M059J (cell line): ENCODE measurements at places on chromosomes 6 and 20. TPM values are rescaled to one million over a fixed set of nuclear protein-coding genes. Genes with fewer than 3 reads are reported as not detected.
A peak's percentile ranks its signal among the peaks of the same experiment; 100 is the strongest.

The C20orf141 gene
- total RNA-seq, result not detected in 2 replicates

- DNase-seq, result no peak
Measured at GRCh38 chr6:22809370-22809769, 240.0 kb downstream of the HDGFL1 start.

DNA sequence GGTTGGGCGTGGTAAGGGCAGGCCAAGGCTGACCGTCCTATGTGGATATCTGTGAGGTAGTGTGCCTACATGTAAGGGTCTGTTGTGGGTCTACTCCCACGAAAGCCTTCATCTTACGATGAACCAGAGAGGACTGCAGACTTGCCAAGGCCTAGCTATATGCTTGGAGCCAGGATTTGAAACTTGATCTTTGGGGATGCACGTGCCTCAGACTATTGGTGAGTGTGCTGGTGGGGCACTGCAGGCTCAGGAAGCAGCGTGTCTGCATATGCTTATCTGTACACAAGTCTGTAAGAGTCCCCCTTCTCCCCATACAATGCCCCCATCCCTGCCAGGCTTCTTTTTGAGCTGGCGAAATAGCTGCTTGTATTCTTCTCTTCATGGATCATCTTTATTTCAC lies 17.9 kb downstream of the PLCG1 start:
- DNase-seq, result no peak

DNA sequence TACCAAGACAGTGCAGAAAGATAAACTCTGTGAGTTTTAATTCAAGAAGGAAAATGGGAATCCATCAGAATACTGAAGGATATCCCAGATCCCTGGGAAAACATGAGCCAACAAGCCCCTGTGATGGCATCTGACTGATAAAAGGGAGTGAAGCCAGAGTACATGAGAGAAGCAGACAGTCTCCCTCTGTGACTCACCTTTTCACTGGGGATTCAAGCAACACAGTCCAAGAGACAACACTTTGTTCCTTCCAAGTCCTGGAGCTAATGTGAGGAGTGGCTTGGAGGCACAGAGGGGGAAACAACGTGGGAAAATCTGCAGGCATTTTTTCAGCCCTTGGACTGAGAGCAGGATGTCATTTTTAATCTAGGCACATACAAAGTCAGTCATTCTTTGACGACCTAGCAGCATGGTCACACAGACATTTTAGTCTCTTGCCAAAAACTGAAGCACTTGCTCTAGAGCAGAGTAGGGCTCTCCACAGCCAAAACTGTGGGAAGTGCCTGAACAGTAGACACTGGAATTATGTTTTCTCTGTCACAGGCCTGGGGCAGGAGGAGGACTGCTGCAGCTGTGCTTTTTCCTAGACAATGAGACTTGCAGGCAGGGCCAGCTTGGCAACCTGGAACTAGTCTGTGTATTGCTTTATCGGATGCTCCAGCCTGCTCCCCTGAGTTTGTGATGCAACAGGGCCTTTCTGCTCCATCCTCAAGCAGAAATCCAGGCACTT lies 465.0 kb upstream of the GJE1 start:
- DNase-seq, result peak; percentile 62

The DOK5 gene
- not detected in 2 replicates for total RNA-seq

DNA sequence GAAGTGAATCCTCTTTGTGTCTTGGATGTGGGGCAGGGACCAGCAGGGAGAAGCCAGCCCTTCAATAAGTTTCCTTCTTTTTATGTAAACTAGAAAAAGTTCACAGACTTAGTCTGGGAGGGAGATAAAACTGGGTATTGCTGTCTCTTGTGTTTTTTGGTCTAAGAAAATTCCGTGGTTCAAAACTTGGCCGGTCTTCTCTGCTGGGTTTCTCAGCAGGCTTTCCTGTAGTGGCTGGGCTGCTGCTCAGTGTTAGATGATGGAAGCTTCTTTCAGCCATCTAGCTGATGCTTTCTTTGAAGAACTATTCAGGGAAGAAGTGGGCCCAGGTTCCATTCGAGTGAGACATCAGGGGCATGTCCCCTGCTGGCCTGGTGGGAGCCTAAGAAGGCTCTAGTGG lies 70.7 kb upstream of the SCP2D1 start:
- no peak for DNase-seq

- no peak for DNase-seq
Measured at GRCh38 chr6:35160642-35161041, 19.5 kb upstream of the TCP11 start.
